ENCODE measurements at places on chromosomes 16 and 17.

DNA sequence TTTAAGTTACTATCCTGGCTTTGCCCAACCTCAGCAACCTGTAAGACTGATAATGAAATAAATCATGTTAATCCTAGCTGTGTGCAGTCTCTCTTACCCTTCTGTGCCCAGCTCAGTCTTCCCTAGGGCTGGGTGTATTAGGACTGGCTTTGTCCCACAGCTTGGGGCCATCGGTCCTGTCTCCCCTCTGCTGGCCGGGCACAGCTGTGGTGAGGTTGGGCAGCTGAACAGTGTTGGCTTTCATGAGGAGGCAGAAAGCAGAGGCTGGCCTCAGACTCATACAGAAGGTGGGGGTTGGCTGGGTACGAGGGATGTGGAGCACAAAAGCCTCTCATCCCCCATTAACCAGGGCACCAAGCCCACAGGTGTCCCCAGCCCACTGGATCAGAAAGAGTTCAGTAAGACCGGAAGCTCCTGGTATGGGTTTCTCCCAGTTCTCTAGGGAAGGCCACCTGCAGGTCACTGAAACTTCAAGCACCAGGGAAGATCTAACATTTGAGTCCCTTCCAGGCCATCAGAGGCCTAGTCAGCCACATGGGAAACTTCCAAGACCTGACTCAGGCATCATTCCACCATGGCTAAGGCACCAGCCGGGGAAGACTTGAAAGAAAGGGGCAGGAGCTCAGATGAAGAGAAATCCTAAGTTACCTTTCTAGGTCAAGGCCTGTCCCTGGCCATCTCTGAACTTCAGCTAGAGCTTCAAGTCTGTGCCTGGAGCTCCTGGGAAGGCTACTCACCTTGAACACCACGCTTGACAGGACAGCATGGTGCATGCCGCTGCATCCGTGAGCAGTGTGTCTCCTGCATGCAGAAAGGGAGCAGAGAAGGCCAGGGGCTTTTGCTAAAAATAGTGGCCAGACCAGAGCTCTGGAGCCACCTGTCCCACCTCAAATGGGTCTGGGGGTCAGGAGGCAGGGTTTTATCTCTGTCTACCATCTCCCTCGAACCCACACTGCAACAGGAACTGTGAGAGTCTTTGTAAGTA is 8.8 kb downstream of the CNP start:
- no peak for DNase-seq

DNA sequence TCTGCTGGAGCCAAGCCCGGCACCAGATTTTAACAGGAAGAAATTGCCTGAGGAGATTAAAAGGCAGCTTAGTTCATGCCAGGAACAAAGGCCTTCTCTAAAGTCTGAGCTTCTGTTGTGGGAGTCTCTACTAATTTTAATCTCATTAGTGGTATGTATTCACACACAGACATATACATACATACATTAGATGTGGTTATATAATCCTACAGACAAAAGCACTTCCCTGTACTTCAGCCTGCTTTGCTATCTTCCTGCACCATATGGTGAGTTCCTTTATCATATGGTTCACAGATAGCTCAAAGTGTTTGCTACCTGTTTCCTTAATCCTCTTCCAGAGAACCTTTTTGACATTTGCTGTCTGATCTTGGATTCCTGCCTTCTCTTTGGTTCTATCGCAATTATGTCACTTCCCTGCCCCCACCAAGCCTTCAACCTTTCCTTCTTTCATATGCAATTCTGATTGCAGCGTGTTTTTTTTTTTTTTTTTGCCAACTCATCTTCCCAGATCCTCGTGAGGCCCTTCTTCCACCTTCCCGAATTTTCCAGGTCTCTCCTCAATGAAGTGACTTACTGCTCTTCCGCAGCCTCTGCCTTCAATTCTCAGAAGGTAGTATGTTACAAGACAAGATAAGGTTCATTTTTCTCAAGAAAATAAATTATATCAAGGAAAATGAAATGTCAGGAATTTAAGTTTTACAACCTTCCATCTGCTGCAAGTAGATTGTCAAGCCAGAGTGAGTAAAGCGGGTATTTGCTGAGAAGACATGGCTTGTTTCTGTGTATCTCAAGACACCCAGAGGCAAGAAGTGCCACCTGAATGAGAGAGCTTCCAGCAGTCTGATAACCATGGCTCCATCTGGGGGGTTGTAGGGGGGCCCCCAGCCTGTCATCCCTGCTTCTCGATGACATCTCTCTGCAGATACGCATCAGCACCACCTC is 120.2 kb upstream of the CACNG3 start:
- no peak for DNase-seq

DNA sequence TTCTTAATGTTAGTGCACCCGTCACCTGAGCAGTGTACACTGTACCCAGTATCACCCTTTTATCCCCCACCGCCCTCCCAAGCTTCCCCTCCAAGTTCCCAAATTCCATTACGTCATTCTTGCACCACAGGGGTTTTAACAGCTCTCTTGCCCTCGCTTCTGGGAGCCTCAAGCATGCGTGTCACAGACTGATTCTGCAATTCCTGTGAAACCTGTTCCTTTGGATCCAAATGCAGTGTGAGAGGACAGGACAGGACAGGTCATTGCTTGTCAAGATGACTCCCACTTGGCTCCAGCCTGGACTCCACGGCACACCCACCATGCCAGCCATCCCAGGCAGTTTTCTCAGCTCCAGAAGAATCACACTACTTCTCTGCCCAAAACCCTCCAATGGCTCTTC is 44.1 kb downstream of the CYB5D2 start:
- no peak for DNase-seq

- no peak for DNase-seq
Observed at GRCh38 chr16:73010150-73010676, 37.7 kb downstream of the ZFHX3 start.

DNA sequence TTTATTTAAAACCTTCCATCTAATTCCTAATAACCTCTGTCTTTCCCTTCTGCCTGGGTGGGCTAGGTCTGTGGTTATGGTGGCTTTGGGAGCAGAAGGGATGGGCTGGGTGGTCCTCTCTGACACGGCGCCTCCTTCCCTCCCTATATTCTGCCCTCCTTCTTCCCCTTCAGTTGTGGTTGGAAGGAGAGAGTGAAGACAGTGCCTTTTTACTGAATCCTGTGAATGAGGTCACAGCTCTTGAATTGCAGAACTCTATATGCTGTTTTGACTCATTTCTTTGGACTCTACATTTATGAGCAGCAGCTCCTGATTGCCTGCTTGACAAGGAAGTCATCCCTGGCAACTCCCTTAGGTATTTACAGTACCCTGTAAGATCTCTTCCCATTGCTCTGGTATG is 256.0 kb upstream of the ELAC2 start:
- no peak for DNase-seq

DNA sequence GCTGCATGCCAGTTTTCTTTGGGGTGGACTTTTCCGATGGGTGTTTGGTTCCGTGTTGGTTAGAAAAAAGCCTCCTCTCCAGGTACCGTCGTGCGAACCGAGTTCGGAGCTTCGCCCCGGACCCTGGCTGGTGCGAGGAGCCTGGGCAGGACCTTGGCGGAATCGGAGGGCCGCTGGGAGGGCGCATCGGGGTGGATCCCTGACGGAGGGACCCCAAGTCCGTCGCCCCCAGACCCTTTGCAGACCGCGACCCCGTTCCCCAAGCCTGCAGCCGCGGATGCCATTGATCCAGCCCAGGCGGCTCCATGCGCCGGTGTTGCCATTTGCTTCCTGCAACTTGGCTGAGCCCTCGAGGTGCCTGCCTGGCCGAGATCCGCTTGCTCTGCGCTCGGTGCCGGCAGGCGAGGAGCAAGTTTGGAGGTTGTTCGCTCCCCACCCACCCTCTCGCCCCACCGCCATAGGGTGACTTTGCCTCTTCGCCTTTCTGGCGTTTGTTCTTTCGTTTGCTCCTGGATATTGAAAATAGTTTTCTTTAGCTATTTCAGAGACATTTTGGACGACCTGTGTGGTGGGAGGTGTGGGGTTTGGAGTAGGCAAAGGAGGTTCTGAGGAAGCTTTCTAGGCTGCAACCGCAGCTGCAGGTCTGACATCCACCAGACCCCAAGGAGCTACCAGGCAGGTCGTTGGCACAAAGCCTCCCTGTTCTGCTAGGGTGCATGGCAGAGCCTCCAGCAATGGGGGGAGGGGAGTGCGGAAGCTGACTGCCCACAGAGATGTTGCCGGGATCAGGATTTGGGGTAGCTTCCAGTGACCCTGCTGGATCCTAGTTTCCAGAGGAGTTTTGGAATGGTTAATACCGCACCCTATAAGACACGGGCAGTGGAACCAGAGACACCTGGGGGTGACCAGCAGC is 58.2 kb downstream of the RAP1GAP2 start:
- no peak for DNase-seq

DNA sequence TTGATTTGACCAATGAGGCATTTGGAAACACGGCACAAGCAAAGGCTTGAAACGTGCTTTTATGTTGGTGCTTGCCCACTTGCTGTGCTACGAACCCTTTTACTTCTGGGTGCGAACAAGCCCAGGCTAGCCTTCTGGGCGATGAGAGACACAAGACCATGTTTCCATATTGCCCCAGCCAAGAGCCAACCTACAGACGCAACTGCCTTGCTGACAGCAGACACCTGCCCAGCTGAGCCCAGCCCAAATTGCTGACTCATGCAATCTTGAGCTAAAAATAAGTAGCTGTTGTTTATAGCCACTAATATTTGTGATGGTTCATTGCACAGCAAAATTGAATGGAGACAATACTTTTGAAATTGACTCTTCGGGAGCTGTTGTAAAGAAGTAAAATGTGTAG is 464.5 kb downstream of the WWOX start:
- no peak for DNase-seq

DNA sequence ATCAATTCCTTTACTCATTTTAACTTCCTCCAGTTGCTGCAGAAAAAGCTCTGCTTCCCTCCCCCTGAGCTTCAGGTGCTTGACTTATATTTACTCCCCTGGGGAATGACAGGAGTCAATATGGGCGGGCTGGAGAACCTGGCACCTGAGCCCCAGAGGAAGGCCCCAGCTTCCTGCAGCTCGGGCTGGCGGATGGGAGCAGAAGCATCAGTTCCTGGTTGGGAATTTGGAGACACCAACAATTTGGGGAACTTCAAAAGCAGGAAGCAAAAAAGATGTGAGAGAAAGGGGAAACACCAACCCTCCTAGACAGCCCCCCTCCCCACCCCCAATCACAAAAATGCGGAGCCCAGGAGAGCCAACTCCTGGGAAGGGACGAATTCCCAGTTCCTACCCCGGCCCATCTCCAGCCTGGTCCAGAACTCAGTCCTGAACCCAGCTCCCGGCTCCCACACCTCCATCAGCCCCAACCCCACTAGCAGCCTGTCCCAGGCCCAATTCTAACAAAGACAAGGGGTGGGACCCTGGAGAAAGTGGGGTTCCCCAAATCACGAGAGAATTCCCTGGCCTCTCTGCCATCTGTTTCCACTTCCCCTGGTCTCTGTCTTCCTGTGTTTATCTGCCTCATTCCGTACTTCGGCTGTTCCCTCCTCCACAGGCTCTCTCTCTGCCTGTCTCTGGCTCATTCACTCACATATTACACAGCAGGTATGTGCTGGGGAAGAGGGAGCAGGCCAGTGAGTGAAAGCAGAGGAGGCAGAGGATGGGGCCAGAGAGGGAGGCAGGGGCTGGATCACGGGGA is 16.2 kb upstream of the ASGR2 start:
- DNase-seq, result no peak

GRCh38 chr16:10929853-10930754 is 12.2 kb downstream of the DEXI start:
- no peak for DNase-seq

DNA sequence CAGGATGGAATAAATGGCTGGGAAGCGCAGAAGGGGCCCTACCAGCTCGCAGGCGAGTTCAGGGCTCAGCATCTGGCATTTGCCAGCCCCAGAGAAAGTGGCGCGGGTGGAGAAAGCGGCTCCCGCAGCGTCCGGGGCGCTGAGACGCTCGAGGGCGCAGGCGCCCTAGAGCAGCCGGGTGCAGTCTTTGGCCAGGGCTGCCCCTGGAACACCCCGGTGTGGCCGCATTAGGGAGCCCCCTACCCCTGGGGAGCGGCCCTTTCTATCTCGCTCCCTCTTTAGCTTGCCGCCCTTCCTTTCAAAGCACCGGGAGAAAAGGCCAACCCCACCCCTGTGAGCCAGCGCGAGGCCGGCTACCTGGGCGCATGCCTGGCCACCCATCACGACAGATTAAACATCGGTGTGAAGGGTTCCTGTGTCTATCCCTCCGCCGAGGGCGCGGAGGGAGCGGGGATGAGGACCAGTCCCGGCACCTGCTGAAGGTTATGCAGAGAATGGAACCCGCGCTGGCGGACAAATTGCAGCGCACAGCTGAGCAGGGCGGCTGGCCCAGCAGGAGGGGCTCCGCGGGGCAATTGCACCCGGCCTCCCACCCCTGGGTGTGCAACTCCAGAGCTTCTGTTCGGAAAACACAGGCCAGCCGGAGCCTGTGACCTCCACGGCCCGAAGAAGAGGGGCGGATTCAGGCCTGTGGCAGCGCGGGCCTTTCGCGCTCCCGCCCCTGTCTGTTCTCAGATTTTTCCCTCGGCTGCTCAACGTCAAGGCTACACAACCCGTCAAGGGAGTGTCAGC is 15.6 kb upstream of the FOXF1 start:
- DNase-seq, result no peak

DNA sequence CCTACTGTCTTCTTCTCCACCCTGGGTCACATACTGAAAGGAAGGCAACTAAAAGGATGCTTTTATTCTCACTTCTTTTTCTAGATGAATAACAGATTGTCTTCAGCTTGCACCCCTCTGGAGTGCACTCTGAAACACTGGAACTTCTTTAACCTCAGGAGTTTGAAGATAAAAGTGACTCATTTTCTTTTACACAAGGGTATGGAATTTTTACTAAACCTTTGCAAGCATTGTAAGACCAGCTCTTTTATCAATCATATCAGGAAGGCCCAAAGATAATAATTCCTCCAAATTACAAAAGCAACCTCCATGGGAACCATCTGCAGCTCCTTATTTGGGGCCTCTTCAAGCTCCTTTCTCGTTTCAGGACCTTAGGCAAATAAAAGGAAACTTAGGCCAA is 193.5 kb upstream of the KIF2B start:
- DNase-seq, result no peak

DNA sequence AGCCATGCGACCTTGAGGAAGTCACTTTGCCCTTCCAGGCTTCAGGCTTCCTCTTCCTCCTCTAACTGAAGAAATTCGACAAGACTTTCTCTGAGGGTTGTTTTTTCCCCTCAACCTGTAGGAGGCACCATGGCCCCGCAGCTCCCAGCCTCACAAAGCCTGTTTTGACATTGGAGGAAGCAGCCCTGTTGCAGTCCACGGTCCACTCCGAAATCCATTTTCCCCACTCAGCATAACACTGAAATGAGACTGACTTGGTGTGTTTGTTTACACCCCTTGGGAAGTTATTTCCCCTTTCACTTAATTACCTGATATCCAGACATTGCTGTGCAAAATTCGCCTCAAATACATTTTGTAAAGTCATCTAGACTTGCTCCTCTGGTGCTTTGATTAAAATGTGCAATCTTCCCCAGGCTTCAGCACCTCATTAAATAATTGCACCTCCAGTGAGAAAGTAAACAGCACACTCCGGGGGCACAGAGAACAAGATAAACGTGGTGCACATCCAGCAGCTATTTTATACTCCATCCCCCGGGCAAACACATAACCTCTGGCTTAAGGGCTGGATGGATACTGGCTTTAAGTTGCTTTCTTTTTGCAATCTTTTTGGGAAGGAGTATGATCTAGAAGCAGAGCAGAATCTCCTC is 41.4 kb upstream of the PIRT start:
- no peak for DNase-seq

- no peak for DNase-seq
Observed at GRCh38 chr16:53744449-53744848, 40.5 kb downstream of the FTO start.

Data from activated naive CD8-positive, alpha-beta T cell treated with anti-CD3 and anti-CD28 coated beads, Interleukin-2, amount 10 ng/mL, durations not matched to agents 7 days and 5 days (primary cell).